ENCODE measurements at places on chromosomes 16 and 17. TPM values are rescaled to one million over a fixed set of nuclear protein-coding genes. Genes with fewer than 3 reads are reported as not detected.

- no peak for DNase-seq
Measured at GRCh38 chr17:49738456-49739163, 25.3 kb downstream of the FAM117A start.

DNA sequence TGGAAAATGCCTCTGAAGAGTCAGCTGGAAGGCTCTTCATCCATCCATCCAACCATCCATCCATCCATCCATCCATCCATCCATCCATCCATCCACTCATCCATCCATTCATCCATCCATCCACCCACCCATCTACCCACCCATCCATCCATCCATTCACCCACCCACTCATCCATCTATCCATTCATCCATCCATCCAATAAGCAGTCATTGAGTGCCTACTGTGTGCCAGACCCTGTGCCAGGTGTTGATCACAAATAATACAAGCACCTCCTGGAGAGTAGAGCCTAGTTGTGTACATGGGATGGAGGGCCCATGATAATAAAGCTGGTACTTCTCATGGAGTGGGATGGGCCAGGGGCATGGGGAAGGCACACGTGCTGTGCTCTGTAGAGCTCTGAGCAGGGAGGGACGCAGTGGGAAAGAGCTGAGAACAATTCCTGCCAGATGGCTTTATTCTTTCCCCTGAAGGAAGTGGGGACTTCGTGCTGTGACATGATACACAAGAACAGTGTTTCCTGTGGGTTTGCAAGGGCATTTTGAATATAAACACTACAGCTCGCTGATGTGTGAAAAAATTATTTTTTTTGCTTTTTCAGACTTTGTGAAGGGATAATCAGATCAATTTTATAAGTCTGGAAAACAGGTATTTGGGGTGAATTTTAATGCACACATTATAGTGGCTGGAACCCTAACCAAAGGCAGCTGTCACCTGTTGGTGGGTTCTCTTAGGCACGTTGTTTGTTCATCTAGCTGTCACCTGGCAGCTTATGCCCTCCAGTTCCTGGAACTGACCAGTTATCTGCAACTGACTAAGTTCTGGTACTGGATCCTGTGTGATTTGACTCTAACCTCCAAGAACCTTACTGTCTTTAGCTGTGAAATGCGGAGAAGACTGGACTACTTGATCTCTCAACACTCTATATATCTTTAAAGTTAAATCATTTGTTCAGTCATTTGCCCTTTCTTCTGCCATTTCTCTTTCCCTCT is 61.3 kb downstream of the PRKCB start:
- DNase-seq = no peak

- no peak for DNase-seq
Measured at GRCh38 chr17:10743316-10744009, 13.6 kb upstream of the TMEM220 start.

GRCh38 chr17:47701608-47702007 is 7.6 kb downstream of the TBKBP1 start:
- no peak for DNase-seq

DNA sequence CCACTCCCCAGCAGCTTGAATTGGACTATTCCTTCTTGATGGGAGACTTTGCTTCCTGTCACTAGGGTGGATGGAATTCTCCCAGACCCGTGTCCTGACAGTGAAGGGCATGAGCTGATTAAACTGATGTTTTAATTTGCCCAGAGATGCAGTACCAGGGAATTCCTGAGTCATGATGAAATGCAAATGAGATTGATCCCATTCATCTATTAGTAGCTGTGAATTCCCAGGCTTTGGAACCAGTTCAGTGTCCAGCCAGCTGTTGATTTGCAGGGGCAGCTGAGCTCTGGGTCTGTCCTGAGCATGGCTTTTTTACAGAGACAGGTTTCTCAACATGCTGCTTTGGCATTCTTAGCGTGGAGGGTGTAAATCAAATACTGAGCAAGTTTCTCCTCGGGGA is 157.9 kb downstream of the PITPNC1 start:
- no peak for DNase-seq

GRCh38 chr17:35170968-35171771 is 23.0 kb downstream of the SLC35G3 start:
- no peak for DNase-seq

GRCh38 chr17:57674894-57675293 is 70.2 kb downstream of the CCDC182 start:
- DNase-seq = no peak

DNA sequence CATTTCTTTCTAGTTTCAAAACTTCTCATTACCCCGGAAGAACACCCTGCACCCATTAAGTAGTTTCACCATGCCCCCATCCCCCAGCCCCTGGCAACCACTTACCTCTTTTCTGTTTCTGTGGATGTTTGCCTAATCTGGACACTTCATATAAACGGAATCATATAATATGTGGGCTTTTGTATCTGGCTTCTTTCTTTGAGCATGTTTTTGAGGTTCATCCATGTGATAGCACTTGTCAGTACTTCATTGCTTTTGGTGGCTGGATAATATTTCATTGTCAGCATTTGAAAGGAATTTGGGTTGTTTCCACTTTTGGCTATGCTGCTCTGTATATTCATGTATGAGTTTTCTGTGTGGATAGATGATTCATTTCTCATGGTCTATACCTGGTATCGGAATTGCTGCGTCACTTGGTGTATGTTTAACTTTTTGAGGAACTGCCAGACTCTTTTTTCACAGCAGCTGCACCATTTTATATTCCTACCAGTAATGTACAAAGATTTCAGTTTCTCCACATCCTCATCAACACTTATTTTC is 30.0 kb upstream of the SLC5A10 start:
- no peak for DNase-seq

DNA sequence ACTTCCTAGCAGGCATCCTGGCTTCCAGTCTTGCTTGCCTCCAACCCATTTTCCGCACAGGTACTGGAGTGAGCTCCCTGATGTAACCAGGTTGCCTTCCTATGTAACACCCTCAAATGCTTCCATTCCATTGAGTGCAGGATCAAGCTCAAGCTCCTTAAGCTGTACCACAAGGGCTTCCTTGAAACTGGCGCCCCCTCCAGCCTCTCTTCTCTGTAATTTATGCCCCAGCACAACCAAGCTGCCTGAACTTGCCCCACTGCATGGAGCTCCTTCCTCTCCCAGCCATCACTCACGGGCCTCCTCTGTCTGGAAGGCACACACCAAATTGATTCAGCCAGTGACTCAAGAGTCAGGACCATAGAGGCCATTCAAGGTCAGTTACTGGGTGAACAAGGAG is 234.8 kb upstream of the RPL38 start:
- no peak for DNase-seq

DNA sequence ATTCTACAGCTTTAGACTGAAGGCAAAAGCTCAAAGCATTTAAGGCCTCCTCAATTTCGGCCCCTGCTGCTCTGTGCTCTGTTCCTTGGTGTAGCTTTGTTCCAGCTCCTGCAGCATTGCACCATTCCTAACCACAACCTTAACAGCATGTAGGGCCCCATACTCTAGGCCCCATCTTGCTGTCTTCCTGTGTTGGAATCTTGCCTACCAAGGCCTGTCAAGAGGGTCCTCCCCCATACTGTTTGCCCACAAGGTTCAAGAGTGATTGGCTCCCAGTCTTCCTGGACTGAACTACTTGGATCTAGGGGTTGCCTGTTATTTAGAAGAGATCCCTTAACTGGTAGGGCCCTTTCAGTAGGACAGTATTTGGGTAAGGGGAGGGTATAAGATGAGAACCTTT is 26.8 kb downstream of the TRPV2 start:
- no peak for DNase-seq

DNA sequence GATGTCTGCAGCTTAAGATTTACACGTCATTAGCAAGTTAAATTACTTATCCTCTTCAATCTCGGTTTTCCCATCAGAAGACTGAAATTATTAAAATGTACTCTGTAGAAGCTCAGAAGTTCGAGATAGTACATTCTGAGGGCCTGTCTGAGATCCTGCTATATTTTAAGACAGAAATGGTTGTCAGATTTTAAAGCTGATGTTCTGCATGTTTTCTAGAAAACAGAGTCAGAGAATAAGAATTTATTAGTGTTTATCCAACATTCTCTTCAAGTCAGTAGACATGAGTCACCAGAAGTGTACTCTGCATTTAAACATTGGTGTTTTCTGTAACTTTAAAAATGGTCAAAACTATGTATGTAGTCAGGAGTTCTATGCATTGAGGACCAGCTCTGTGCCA is 155.2 kb upstream of the MYOCD start:
- DNase-seq = no peak

DNA sequence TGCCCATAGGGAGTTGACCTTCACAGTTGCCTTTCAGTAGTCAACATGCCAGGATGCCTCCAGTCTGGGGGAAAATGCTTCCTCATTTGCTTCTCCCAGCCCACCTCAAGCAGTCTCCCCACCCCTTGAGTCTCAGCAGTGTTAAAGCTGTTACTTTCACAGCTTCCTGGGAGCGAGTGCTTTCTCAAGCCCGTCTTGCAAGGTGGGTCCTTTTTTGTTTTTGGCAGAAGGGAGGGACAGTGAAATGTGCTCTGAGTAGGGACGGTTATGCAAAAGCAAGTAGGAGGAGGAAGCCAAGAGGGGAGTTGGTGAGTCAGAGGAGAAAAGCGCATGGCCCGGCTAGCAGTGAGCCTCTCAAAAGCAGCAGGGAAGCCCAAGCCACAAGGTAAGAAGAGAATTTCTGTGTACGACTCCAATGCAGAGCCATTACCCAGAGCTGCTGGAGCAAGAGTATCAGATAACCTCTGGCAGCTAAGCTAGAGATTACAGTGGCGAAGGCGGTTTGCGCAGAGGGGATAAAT is at the start of gene CHST4:
CHST4 (plus strand) TSS at position 316 of the 521 bp plus-strand sequence. CDS start 10,252 bp downstream, outside the sequence.
- DNase-seq = no peak

DNA sequence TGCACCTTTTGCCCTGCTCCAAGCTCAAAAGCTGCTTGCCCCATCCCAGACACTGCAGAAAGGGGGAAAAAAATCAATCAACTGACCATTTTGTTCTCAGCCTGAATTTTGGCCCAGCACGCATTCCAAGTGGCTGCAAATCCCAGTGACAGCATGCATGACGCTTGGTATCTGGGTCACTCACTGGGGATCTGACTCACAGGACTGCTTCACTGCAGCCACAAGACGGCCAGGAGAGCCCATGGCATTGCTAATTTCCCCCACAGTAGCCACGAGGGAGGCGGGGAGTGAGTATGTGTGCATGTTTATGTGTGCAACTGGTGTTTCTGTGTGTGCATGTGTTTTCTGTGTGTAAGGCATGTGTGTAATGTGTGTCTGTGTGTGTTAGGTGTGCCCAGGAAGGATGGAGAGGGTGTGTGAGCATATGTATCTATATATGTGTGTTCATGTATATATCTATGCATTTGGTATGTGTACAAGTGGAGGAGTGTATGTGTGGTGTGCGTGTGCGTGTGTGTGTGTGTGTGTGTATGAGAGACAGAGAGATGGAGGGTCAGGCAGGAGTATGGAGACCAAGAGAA is 33.8 kb downstream of the SDK2 start:
- no peak for DNase-seq

- DNase-seq = no peak
Measured at GRCh38 chr16:71357681-71358080, 842 bp upstream of the CALB2 start.

GRCh38 chr17:2143332-2143731 is 88.4 kb downstream of the HIC1 start:
- no peak for DNase-seq

GRCh38 chr17:17994271-17995069 is 21.8 kb downstream of the DRC3 start:
- DNase-seq = peak; percentile 26

GRCh38 chr17:63996430-63997182 is 1.5 kb upstream of the PRR29 start:
- no peak for DNase-seq

GRCh38 chr17:19876529-19877161 is 8.9 kb upstream of the ULK2 start:
- DNase-seq = no peak

GRCh38 chr17:34313164-34313563 is 6.1 kb upstream of the CCL8 start:
- no peak for DNase-seq

DNA sequence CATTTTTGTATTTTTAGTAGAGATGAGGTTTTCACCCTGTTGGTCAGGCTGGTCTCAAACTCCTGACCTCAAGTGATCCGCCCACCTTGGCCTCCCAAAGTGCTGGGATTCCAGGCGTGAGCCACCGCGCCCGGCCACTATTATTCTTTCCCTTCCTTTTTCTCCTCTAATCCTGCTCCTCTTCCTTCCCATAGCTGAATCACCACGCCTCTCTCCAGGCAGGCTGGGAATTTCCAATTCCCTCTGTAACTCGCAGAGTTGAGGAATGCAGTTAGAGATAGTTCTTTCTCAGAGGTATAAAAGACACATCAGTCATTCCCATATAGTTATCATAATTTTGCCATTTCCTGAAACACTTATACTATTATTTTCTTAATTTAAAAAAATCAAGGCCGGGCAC is 11.2 kb downstream of the METTL16 start:
- no peak for DNase-seq

GRCh38 chr17:67375716-67376115 is 1.4 kb upstream of the PITPNC1 start:
- no peak for DNase-seq

DNA sequence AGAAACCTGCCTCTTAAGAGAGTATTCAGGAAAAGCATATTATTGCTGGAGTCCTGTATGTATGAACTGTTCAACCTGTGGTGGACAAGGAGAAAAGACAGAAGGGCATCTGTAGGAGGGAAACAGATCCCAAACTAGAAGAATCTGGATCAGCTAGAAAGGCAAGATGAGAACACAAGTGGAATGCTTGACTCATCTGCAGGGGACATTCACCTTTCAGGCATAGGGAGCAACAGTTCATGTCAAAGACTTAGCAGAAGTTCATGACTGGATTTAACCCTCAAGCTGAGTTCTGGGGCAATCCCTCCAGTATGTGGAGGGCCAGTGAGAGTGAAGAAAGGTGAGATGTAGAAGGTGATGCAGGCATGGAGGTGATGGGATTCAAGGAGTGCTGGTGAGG is 135.9 kb upstream of the DYNLRB2 start:
- no peak for DNase-seq

DNA sequence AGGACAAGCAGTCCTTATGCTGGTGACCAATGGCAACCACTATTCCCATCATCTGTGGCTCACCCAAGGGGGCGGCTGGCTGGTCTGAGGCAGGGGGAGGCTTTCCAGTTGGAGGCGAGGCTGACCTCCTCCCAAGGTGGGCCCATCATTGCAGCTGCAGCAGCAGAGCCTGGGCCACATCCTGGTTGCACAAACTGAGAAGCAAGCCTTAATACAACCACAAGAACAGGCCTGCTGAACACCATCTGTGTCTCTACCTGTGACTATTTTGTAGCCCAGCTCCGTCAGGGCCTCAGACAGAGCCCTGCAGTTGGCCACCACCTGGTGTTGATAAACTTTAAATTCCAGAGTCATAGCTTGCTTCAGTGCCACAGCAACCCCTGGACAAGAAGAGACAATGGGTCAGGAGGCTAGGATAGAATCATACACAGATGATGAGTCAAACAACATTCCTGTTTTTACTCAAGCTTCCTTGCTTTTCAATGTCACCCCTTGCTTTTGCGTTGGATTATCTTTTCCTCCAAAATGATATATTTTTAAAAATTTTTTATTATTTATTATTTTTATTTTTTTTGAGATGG is 17.9 kb downstream of the SMCR8 start:
- no peak for DNase-seq

Gene UBB
- total RNA-seq = 2,058 TPM

Gene FLYWCH2
- total RNA-seq = 32.3 TPM

Gene MEFV
- total RNA-seq = not detected

Gene ARHGDIG
- 2.0 TPM for total RNA-seq

Gene KRTAP2-3
- total RNA-seq = not detected

Gene HOXB13
- not detected for total RNA-seq

All from neural crest cell (in vitro differentiated cells).